ENCODE measurements at places on chromosomes 1 and 21. TPM values are rescaled to one million over a fixed set of nuclear protein-coding genes. Genes with fewer than 3 reads are reported as not detected.

GRCh38 chr1:39255222-39255621 is 50.7 kb downstream of the MACF1 start:
- peak; percentile 31 for DNase-seq

DNA sequence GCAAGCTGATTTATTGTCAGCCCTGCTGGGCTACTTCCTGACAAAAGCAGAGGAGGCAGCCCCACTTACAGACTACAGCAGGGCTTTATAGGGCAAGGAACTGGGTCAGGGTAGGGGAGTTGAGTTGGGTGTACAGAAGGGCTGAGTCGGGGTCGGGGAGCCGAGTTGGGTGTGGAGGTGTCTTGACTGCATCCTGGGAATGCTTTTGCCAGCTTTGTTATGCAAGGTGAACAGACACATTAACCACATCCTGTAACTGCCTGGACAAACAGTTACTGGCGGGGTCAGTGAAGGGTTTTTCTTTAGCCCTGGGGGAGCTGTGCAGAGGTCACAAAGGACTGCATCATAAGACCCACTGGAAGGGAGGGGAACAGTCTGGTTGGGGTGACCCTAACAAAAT is 39.1 kb upstream of the GBP5 start:
- DNase-seq, result no peak

GRCh38 chr1:170806961-170807360 is 128.4 kb upstream of the MROH9 start:
- DNase-seq, result no peak

GRCh38 chr1:90924982-90925381 is 96.9 kb downstream of the ZNF644 start:
- DNase-seq, result no peak

Gene ERICH3
- not detected for total RNA-seq

Gene LRRC7
- total RNA-seq, result not detected
